NT2/D1 (cell line): ENCODE measurements at places on chromosomes 16 and 17.

DNA sequence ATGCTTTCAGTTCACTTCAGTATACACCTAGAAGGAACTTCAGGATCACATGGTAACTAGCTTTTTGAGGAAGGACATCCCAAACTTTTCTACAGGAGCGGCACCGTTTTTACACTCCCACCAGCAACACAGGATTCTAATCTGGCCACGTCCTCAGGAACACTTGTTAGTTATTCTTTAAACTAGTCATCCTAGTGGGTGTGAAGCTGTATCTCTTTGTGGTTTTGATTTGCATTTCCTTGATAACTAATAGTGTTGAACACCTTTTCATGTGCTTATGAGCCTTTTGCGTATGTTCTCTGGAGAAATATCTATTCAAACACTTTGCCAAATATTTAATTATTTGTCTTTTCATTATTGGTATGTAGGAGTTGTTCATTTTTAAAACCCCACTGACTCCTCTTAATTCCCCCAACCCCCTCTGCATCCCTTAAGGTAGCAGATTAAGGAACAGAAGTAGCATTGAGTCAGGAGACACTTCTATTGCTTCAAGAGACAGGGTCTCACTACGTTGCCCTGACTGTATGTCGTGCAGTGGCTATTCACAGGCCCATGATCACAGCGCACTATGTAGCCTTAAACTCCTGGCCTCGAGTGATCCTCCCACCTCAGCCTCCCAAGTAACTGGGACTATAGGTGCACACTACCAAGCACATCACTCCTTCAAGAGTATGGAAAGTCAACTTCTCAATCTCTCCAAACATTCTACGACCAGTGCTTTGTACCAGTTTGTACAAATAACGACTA lies 25.4 kb downstream of the YWHAE start:
- no peak for DNase-seq

GRCh38 chr17:43570518-43570928 lies 24.4 kb upstream of the ETV4 start:
- no peak for DNase-seq

DNA sequence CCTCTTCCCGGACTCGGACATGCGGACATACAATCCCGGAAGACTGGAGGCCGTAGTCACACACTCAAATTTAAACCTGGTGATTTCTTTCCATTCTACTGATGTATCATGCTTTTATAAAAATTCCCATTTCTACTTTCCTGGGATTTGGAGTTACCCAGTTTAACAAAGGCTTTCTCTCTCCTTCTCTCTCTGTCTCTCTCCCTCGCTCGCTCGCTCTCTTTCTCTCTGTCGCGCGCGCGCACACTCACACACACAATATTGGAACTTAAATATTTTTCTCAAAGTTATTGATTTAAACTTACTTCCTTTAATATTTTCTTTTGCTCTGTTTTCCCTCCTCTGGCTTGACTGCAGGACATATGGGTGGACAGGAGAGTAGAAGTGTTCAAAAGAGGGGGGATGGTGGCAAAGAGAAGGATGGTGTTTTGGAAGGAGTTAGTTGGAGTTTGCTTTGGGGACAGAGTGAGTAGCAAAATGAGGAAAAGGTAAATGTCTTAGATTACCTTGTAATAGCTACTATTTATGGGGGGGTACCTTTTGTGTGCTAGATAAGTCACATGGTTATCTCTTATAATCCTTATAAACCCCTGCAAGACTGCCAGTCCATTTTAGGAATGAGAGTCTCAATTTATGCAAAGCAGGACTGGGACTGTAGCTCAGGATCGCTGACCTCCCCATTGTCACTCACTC lies 878 bp upstream of the TRIM25 start:
- no peak for DNase-seq

- DNase-seq: no peak
Observed at GRCh38 chr17:45103269-45103795, 29.0 kb downstream of the PLCD3 start.

GRCh38 chr17:61338000-61338798 lies 61.4 kb upstream of the TBX2 start:
- no peak for DNase-seq

DNA sequence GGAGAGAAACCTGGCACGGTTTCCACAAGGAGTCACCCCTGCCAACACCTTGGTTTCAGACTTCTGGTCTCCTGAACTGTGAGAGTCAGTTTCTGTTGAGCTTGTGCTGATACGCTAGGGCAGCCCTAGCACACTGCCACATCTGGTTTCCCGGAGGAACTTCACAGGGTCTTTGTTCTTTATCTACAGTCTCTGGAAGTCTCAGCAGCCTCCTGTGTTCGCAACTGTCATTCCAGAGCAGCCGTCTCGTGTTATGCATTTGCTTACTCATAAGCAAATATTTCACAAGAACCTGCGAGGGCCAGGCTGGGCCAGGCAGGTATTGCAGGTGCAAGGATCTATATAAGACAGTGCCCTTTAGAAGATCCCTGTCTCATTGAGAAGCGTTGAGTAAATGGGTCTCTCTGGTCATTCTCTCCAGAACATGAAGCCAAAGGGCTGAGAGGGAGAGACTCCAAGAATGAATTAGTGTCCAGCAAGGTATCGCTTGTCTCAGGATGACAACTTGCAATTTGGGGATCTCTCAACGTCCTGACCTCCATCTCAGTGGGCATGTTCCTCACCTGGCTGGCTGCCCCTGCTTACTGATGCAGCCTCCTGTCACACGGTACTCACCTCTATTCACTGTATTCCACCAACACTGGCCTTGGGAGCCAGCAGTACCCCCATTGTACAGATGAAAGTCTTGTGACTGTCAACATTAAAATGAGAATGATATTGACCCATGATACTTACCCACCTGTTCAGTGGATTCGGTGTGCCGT lies 141.2 kb downstream of the WWOX start:
- no peak for DNase-seq

- no peak for DNase-seq
Observed at GRCh38 chr17:82668024-82668630, 19.9 kb upstream of the WDR45B start.

- no peak for DNase-seq
Observed at GRCh38 chr16:8032406-8032805, 557.9 kb downstream of the TMEM114 start.

DNA sequence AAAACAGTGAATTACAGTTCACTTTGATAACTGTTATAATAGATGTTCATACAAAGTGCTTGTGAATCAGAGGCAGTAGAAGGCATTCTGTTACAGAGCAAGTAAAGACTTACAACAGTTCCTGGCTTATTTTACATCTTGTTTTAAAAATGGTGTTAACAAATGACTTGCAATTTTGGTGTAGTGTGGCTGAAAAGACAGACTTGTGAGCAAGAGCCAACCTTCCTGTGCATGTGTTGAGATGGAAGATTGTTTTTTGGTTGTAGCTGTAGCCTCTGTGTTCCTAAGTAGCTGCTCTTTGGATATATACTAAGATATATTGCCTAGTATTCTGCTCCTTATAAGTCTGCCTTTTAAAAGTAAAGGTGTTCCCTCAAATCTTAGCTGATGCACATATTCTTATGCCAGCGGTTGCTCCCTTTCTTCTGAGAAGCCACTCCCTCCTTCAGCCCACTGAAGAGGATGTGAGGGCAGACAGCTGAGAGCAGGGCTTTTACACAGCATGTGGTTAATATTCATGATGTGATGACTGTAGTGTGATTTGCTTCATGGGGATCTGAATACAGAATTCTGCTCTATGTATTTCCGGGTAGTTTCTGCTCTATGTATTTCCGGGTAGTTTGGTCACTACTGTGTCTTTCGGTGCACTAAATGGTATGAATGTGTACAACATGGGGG lies 182.3 kb downstream of the PHKB start:
- no peak for DNase-seq

DNA sequence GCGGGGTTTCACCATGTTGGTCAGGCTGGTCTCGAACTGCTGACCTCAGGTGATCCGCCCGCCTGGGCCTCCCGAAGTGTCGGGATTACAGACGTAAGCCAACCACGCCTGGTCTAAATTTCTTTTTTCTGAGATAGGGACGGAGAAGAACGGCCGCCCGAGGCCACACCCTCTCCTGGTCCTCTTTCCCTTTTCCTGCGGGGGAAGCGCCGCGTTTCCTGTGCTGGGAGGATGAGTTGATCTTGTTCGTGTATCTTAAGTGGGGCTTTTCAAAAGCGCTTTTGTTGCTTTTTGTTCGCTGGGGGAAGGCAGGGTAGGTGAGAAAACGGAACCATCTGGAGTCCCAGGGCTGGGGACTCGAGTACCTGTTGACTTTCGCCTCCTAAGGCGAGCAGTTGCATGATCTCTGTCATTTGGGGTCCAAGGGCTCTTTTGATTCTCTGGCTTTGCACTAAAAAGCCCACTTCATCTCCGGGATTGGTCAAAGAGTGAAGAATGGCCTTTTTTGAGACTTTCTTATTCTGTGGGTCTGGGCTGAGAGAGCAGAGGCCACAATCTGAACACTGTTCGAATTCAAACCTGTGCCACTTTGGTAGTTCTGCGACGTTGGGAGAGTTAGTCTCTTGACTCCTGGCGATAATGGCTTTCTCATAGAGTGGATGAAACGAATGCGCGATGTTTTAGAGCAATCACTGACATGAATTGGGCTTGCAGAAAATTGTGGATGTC lies 1.3 kb downstream of the FUS start:
- no peak for DNase-seq

- no peak for DNase-seq
Observed at GRCh38 chr17:20278805-20279204, 188.5 kb downstream of the LGALS9B start.

GRCh38 chr16:263182-263774 lies 12.5 kb downstream of the RGS11 start:
- no peak for DNase-seq

- no peak for DNase-seq
Observed at GRCh38 chr17:19328441-19329061, 34.0 kb downstream of the B9D1 start.

DNA sequence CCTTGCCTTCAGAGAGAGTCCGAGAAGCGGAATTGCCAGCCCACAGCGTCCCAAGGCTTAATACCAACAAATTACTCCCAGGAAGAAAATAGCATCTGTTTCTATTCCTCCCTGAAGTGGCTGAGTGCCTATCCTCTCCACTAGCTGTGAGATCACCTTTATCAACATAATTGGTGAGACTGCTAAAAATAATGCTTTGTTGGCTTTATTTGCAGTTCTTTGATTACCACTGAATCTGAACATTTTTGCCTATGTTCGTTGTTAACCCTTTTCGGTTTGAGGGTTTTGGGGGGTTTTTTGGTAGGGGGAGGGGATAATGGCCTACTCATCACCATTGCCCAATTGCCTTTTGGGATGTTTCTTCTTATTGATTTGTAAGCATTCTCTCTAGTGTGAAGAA lies 31.0 kb downstream of the MMP15 start:
- DNase-seq: no peak

DNA sequence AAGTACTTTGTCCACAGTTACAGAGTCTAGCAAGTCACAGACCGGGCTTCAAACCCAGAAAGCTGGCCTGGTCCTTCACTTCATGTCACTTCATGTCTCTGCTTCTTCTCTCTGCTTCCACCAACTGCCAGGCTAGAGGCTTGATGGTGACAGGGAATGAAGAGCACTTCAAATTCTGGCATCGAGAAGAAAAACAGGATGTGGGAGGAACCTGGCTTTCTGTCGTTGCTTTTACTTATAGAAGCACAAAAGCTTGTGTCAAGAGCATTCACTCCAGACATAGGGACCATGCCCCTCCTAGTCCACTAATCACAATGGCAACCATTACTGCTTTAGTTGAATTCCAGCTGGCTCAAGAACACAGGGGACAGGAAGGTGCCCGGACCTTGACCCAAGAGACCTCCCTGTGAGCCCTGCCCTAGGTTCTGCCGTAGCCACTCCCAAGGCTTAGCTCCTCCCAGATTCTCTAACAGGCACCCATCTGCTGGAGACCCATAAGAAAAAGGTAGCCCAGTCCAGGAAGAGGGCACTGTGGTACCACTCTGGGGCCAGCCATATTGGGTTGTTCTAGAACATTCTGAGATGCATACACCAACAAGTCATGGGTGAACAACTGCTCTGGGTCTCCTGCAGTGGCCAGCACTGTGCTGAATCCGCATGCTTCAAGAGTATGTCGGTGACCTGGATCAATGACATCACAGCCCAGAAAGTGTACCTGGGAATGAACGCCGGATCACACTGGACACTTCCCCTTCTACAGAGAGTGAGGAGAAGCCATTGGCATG lies 181.8 kb downstream of the C16orf95 start:
- no peak for DNase-seq

GRCh38 chr16:71848622-71849021 lies 2.8 kb downstream of the ATXN1L start:
- no peak for DNase-seq

- DNase-seq: no peak
Observed at GRCh38 chr17:8611619-8612298, 18.8 kb downstream of the MYH10 start.

- DNase-seq: no peak
Observed at GRCh38 chr17:7355053-7355452, at the start of gene TMEM95. TMEM95 (plus strand) TSS chr17:7355156; CDS start chr17:7355205, 49 bp downstream.

- no peak for DNase-seq
Observed at GRCh38 chr17:67747681-67748235, 30.0 kb downstream of the NOL11 start.

DNA sequence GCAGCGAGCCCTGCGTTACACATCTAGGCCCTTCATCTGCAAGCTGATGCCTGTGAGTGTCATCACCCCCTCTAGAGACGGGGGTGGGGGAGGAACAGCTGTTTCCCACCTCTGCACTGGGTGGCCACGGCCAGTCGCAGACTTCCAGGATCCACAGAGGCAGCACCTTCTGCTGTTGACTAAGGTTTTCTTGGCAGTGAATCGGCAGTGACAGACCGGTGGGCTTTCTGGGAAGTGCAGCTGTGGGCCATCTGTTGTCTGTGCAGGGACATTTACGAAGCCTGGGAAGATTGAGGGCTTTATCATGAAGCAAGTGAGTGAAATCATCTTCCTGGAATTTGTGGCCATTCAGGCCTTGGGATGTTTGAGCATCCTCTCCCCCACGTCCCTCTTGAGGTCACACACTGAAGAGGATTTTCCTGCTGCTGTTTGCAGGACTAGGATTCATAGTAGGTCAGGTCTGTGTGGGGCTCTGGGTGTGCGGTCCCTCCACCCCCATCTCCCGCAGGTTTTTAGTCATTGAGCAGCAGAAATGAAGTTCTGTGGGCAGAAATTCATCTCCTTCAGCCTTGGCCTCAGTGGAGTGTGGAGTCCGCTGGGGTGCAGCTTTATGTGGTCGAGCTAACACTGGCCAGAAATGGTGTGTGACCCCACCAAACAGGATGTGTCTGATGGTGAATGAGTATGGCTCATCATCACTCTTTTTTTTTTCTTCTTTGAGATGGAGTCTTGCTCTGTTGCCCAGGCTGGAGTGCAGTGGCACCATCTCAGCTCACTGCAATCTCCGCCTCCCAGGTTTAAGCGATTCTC lies 12.0 kb downstream of the PGS1 start:
- DNase-seq: no peak

- DNase-seq: no peak
Observed at GRCh38 chr17:74430706-74431567, 951 bp upstream of the GPRC5C start.

- DNase-seq: no peak
Observed at GRCh38 chr16:51637770-51638094, 486.7 kb upstream of the SALL1 start.
